NCI-H748 treated with DMSO at 0.1 percent for 48 hours (cell line): ENCODE measurements at places on chromosomes 12 and 14.
A peak's percentile ranks its signal among the peaks of the same experiment; 100 is the strongest.

- DNase-seq: no peak
Measured at GRCh38 chr12:12518919-12519318, 43.7 kb downstream of the DUSP16 start.

- DNase-seq: no peak
Measured at GRCh38 chr14:77007183-77007974, 21.1 kb downstream of the IRF2BPL start.

- no peak for DNase-seq
Measured at GRCh38 chr12:105077435-105077834, 6.8 kb downstream of the ALDH1L2 start.

GRCh38 chr14:101601606-101602465 is 40.5 kb downstream of the DIO3 start:
- DNase-seq: no peak

DNA sequence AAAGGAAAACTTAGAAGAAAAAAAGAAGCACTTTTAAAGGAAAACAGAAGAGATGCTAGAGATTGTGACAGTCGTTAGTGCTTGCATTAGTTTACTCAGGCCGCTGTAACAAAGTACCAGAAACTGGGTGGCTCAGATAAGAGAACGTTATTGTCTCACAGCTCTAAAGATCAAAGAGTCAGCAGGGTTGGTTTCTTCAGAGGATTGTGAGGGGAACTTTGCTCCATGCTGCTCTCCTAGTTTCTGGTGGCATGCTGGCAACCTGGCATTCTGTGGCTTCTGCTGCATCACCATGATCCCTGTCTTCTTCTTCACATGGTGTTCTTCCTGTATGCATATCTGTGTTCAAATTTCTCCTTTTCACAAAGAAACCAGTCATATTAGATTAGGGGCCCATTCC is 119.4 kb upstream of the PLEKHA5 start:
- no peak for DNase-seq

GRCh38 chr12:43337571-43338444 is 214.2 kb downstream of the ADAMTS20 start:
- DNase-seq: no peak

GRCh38 chr12:56257491-56258067 is 605 bp downstream of the ANKRD52 start:
- DNase-seq: no peak

DNA sequence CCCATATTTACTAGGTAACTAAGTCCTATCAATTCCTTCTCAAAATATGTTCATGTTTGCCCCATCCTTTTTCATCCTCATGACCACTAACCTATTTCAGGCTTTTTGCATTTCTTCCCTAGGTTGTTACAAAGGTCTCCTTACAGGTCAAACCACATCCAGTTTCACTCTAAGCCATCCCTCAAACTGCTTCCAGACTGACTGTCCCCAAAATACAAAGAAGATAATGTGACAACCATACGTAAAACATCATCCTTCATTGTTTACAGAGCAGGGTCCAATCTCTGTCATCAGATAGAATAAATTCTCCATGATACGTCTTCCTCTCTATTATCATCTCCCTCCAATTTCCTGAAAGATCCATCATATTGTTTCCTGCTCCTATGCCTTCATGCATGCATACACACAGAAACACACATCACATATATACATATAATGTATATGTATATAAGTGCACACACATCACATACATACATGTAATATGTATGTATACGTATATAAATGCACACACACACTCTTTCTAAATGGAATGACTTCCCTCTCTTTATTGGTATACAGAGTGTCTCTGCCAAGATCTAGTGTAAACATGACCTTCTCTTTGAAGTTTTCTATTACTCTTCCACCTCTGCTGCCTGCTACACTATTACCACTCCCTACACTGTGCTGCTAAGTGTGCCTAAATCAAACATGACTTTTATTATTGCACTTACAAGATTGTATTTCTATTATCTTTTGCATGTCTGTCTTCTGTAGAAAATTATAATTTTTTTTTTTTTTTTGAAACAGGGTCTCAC is 30.7 kb upstream of the EPS8 start:
- peak; percentile 38 for DNase-seq

DNA sequence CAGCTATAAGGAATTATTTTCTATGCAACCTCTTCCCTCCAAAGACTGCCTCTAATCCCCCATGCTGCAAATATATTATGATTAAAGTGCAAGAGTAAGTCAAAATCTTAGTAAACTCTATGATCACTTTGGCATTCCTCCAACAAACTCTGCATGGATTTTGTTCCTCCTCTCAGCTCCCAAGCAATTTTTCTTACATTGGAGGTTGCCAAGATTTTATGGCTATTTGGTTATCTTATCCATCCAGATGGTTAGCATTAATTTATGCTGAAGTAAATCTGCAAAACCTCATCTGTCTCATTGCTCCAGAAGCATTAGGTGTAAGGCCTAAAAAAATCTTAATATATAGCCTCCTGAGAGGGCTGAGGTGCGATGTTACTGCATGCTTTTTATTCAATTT is 228.1 kb downstream of the CHST11 start:
- DNase-seq: no peak

- DNase-seq: no peak
Measured at GRCh38 chr14:29320286-29320685, 553.7 kb downstream of the FOXG1 start.

- DNase-seq: peak; percentile 90
Measured at GRCh38 chr12:123633379-123634141, at the start of the genes EIF2B1 and GTF2H3. TSS of gene EIF2B1 (minus strand) at chr12:123633686. CDS start at chr12:123633557, 129 bp downstream. TSS of gene GTF2H3 (plus strand) at chr12:123633829. CDS start at chr12:123633860, 31 bp downstream.

DNA sequence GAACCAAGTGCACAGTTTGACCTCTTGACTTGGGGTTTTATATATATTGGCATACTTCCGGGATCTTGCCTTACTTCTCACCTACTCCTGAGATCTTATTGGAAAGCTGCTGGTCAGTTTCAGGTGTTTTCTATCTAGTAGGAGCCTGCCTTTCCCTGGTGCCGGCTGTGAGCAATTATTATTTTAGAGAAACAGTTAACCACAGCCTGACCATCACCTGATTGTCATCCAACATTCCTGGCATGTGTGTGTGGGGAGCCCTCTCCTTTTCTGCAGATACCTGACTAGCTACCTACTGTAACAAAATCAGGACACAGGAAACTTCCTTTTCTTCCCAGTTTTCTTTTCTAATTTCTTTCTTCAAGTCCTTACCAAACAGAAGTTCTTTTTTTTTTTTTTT is 220.4 kb downstream of the ATP23 start:
- no peak for DNase-seq

DNA sequence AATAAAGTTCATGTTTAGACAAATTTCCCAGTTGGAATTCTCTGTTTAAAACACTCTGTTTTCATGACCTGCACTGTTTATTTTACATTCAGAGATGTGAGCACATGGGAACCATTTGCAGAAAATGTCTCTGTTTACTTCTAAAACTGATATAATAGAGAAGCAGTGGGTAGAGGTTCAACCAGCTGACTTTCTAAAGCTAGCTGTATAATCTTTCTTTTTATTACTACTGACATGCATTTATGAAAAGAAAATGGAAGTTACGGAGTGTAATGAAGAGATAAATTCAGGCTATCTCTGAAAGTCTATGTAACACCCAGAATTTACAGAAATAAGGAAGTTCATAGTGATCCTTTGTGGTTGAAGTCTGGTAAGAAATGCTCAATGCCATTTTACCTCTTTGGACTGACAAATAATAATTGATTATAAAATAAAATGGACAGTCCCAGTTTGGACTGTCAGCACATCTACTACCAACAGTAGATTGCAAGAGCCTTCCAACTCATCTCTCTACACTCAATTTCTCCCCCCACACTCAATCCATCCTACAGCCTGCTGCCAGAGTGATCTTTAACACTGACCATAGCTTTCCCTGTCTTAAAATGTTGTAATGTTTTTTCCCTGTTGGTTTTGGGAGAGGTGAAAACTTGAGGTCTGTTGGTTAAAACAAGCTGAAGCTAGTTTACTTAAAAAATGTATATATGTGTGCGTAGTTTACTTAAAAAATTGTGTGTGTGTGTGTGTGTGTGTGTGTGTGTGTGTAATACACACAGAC is 137.4 kb downstream of the AEBP2 start:
- no peak for DNase-seq

- DNase-seq: no peak
Measured at GRCh38 chr14:55964821-55965220, 153.4 kb upstream of the PELI2 start.

DNA sequence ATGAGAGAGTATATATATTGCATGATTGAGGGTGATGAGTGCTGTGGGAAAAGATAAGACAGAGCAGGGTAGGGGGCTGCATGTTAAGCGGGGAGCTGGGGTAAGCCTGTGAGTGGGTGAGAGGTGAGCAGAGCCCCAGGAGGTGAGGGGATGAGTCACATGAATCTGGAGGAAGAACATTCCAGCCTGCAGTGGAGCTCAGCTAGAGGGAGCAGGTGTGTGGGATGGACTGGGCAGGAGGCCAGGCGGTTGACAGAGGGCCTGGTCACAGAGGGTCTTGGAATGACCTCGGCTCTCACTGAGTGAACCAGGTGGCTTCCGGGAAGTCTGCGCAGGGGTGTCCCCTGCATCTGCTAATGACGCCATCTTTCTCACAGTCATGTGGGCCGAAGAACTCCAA is 44.4 kb downstream of the GIT2 start:
- DNase-seq: no peak

DNA sequence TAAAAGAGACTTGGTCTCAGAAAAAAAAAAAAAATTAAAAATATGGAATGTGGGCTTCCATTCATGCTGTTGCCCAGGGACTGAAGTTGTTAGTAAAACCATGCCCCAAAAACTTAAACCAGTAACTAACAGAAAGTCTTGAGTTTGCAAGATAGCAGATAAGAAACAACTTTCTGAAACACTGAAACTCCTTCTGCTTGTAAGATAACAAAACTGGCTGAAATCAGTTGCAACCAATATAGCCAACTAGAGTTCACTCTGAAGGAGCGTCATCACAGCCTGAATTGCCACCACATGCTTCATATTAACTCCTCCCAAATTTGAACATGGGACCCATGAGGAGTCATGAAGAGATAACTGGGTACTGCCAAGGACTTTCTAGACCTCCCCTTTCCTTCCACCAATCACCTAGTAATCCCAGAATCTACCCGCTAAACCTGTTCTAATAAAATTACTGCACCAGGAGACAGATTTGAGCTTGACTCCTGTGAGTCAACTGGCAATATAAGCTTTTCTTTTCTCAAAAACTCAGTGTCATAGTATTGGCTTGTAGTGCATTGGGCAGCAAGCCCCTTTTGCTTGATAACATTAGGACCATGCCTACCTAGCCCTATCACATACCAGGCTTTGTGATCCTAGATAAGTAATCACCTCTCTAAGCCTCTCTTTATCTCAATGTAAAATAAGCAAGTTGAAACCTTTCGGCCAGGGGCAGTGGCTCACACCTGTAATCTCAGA is 53.6 kb downstream of the R3HDM2 start:
- DNase-seq: no peak

- no peak for DNase-seq
Measured at GRCh38 chr12:39237004-39237403, 205.9 kb downstream of the KIF21A start.

- peak; percentile 11 for DNase-seq
Measured at GRCh38 chr14:35122696-35123387, 490 bp downstream of the PRORP start.

DNA sequence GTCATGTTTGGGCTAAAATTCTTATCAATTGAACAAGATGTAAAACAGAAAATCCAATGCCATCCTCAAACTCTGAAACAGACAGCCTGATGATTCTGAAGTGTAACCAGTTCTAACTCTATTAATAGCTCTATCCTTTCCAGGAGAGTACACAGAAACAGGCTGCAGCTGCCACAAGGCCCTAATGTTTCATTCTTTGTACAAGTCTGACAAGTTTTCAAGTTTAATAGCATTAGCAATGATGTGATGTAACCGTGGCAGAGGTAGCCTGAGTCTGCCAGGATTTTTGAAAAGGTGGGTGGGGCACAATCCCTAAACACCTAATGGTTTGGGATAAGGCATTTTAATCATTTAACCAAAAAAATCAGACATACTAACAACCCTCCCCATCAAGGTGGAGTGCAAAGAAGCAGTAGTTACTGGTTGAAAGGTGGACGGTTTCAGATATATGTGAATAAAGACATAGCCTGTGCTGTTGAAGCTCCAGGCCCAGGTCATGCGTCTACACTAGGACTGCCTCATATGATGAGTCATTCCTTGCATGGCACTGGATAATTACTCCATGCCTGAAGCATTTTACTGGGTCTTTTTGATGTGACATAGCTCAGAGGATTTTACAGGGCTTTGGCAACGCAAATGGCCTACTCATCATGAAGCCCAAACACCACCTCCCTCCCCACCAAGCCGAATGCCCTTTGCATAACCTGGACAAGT is 145.1 kb upstream of the GRIP1 start:
- DNase-seq: no peak

GRCh38 chr14:62557416-62557815 is 487.8 kb downstream of the KCNH5 start:
- no peak for DNase-seq
